ENCODE measurements at places on chromosomes 7 and 10.

GRCh38 chr7:108989319-108989718, 419.6 kb downstream of the DNAJB9 start:
- no peak for DNase-seq

- DNase-seq = no peak
Observed at GRCh38 chr10:79437111-79437814, 8.2 kb downstream of the ZCCHC24 start.

GRCh38 chr7:131586259-131586658, 29.8 kb upstream of the PODXL start:
- no peak for DNase-seq

DNA sequence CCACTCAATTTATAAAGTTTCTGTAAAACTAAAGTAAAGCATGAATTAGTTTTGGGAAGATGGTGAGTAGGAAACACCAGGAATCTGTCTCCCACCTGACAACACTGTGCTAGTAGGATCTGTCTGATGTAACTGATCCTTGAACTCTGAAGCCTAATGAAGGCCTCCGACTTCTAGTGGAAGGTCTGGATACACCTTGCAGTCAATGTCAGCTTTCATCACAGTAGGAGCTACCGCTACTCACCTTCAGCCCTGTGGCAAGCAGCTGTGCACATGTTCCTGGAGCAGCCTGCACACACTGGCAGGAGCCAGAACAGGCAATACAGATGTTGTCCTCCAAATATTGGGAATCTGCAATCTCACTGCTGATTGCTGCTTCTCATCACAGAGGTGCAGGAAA, 471.4 kb downstream of the PTPRN2 start:
- DNase-seq = no peak

DNA sequence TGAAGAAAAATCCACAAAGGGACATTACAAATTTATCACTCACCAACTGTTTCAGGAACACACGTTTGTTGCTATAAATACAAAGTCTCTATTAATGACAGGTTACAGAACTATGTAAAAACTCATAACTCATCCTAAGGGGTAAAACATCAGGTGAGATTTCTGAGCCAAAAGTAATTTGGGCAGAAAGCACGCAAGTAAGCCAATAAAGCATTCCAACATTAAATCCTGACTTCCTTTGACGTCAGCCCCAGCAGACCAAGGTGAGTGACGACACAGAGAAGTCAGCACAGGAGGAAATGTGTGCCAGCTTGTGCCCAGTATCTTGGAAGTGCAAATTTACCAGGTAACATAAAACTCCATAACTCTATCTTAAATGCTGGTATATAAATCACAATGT, 45.7 kb downstream of the IMMP2L start:
- no peak for DNase-seq

GRCh38 chr7:85286446-85286845, 99.6 kb upstream of the SEMA3D start:
- no peak for DNase-seq

DNA sequence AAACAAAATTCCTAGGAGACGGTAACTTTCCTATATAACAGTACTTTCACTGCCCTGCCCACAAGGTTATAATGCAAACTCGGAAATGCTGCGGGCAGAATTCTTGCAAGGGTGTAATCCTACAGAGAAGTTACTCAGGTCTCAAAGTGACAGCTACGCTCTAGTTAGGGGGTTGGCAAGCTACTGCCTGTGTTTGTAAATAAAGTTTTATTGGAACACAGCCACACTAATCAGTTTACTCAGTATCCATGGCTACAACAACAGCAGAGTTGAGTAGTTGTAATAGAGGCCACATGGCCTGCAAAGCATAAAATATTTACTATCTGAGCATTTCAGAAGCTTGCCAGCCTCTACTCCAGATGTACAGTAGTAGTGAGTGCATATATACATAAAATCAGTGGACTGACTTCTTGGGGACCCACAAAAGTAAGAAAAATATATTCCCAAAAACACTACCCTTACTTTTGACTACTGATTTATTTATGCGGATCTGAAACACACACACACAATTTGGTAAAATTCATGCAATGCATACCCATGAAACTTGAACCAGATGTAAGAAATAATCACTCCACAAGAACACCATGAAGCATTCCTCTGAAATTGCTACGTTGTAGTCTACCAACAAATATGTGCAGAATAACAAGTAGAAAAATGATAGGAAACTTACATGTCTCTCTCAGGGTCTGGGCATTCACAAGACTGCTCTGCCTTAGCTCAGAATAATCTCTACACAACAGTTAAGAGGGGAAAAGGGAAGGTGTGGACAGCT, 53.0 kb downstream of the SMURF1 start:
- no peak for DNase-seq

GRCh38 chr10:116627386-116627933, 6.7 kb downstream of the PNLIPRP2 start:
- DNase-seq = no peak

GRCh38 chr7:107715531-107715930, 28.4 kb upstream of the CBLL1 start:
- DNase-seq = no peak

- no peak for DNase-seq
Observed at GRCh38 chr7:141550386-141551093, 670 bp upstream of the AGK start.

DNA sequence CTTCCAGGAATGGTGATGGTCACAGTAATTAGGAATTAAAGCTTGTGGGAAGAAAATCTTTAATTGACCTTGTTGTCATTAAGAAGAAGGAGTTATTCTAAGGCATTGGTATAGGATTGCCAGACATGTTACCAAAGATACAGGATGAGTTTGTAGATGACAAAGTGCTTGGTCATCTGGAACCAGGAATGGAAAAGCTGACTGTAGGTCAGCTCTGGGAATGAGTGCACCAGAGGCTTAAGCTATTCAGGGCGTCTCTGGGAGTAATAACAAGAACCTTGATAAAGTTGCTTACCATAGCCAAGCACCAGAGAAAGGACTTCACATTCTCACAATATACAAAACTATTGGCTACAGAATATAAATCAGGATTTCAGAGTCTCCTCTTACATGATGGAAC, 89.0 kb downstream of the PHTF2 start:
- no peak for DNase-seq

Measured in hippocampal formation (tissue), 2 donors.